ENCODE measurements at places on chromosomes 6 and 20.

- no peak for DNase-seq
These were observed 4.7 kb downstream of the NKX2-2 start for GRCh38 chr20:21509079-21509596.

DNA sequence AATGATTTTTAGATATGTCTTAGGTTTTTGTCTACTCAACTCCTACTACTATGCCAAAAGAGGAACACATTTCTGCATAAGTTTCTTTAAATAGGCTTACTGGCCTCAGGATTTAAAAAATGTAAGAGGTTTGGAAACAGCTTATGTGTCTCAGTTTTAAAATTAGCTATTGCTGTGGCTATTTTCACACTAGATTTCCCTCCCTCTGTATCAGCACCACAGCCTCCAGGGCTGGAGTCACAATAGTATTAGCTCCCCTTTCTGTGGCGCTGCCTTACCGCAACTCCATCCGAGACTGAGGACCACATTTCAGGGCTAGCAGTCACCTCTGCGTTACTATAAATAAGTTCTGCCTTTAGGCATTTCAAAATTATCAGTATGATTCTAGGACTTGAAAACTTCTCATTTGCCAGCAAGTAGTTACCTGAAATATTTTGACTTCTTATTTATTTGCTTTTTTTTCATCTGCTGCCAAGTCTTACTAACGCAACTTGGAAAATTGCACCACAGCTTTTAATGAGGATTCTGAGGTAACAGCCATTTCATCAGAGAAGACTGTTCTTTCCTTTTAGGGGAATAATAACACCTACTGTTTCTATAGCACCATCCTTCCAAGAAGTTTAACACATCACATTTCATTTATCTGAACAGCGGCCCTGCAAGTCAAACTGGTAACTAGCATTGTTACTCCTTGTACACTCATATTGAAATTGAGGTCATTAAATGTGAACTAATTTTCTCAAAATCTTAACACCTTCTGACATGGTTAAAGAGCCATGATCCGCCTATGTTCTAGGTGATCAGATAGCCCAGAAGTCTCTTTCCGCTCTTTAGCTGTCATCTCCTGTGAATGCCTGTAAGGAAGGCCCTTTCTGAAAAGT, 105.9 kb downstream of the GJA10 start:
- DNase-seq = no peak

DNA sequence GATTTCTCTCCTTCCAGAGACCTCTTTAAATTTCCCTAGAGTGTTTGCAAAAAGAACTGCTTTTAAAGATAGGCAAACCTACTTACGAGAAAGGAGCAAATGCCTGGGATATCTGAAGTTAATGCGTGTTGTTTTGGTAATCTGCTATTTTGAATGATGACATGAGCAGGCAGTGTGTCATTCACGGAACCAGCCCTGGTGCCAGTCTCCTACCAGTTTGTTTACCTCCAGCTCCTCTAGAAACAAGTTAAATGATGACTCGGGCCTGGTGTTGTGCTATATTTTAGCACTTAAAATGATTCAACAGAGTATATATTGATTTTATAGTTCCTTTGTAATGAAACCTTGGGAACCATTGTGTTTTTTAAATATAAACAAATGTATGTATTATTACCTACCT, 41.1 kb upstream of the MAP3K4 start:
- no peak for DNase-seq

GRCh38 chr6:77926198-77926751, 273.4 kb downstream of the MEI4 start:
- no peak for DNase-seq

GRCh38 chr6:113406048-113406695, 451.0 kb upstream of the MARCKS start:
- no peak for DNase-seq
